ENCODE measurements at places on chromosomes 13 and 19.
A peak's percentile ranks its signal among the peaks of the same experiment; 100 is the strongest.

GRCh38 chr19:1032264-1032867 is 6.0 kb downstream of the CNN2 start:
- no peak for DNase-seq

- no peak for DNase-seq
Observed at GRCh38 chr19:48618278-48618915, 581 bp downstream of the RPL18 start.

DNA sequence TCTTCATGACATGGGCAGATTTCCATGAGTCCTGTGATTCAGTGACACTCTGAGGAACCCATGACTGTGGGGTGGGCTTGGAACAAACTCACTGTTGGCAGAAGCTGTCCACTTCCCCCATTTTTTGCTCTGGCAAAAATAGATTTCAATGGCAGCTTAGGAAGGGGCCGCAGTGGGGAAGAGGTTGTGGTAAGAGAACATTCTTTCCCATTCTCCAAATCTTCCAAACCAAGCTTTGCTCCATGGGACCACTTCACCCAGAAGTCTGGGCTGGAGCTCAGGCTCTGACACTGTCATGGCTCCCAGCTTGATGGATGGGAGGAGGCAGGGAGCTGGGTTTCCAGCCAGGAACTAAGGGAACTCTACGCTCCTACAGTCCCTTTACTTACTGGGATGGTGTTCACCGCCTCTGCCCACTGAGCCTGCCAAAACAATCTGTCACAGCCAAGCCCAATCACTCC is 24.9 kb upstream of the MEDAG start:
- no peak for DNase-seq

- DNase-seq = no peak
Observed at GRCh38 chr13:32624441-32624840, 38.2 kb downstream of the PDS5B start.

GRCh38 chr19:34171877-34172660 is at the start of gene LSM14A:
LSM14A (plus strand) TSS chr19:34172504; CDS start chr19:34172643, 139 bp downstream.
- DNase-seq = peak; percentile 95

DNA sequence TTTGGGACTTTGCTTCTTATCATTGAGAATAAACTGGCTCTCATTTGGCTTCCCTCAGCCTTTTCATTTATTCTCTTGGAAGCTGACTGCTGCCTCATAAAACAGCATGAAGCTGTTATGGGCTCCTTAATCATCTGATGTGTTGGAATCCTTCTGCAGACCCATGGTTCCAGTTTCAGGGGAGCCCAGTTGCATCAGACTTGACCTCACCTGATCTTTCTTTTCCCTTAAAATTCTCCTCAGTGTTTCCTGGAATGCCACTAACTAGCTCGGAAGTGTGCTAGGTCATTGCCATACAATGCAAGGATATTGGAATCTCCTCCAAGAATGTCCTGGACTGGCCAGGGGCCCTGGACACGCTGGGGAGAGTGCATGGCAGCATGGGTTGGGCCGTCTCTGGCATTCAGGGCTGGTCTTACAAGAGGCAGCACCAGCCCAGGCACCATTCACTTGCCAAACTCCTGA is 158.7 kb downstream of the FLT1 start:
- DNase-seq = no peak

DNA sequence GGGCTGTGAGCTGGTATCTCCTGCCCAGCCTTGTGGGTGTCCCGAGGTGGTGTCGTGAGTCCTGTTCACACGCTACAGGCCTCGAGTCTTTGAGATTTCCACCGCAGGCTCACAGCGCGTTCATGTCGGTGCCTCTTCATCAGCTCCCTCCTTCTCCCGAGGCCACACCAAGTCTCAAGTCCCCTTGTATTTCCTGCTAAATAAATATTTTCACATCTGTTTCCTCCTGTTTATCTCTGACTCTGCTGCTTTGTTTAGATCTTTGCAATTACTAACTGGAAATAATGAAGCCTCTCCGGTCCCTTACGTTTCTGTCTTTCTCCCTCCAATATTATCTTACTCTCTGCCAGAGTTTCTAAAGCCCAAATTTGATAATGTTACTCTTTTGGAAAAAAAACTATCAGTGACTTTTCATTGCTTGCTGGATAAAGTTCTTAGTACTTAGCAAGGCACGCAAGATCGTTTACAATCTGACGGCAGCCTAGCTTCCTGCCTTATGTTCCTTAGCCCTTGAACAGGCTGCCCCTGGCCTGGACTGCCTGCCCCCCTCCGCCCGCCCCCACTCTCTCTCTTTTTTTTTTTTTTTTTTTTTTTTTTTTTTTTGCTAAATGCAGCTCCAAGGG is 130.5 kb upstream of the RNF113B start:
- DNase-seq = no peak

DNA sequence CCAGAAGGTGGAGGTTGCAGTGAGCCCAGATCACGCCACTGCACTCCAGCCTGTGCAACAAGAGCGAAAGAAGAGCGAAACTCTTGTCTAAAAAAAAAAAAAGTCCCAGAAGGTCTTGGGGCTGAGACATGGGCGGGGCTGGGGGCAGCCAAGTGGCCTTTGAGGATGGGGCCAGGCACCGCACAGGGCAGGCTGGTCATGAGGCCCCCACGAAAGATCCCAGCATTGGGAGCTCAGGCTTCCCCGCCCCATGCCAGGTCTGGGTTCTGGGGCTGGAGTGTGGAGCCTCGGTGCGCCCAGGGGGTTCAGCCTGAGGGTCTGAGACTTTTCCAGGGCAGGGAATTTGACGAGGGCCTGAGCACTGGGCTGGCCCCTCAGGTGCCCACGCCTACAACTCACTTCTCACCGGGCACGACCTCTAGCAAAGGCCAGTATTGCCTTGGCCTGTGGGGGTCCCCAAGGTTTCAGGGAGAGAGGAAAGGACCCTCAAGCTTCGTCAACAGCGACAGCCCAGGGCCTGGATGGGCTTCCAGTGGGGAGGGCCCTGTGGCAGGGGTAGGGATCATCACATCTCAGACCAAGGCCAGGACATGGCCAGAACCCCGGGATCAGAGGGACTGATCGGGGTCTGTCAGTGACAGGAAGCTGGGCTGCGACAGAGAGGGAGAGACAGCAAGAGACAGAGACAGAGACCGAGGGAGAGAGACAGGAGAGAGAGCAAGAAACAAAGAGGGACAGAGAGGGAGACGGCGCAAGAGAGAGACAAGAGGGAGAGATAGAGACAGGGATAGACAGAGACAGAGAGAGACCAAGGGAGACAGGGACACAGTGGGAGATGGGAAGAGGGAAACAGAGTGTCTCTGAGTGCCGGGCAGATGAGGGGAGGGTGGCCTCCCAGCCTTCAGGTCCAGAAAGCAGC is 7.5 kb upstream of the MEX3D start:
- DNase-seq = no peak

- DNase-seq = no peak
Observed at GRCh38 chr19:4232614-4233281, 3.4 kb downstream of the EBI3 start.

DNA sequence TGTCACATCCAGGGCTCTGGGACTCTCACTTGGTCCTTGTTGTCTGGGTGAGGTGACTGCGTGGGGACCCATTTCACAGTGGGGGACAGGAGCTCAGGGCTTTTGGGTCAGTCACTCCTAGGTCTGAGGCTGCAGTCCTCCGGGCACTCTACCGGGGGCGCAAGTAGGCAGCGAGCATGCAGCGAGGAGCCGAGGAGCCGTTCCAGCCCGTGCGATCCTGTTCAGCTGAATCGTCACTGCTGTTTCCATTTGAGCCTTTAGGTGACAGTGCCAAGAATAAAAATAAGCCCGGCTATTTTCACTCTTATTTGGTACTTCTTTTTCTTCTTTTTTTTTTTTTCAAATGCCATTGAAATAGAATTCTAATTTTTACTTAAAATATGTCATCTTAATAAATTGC is 126.5 kb downstream of the ZNF536 start:
- no peak for DNase-seq

GRCh38 chr13:92745258-92745657 is 481.3 kb upstream of the GPC6 start:
- no peak for DNase-seq

DNA sequence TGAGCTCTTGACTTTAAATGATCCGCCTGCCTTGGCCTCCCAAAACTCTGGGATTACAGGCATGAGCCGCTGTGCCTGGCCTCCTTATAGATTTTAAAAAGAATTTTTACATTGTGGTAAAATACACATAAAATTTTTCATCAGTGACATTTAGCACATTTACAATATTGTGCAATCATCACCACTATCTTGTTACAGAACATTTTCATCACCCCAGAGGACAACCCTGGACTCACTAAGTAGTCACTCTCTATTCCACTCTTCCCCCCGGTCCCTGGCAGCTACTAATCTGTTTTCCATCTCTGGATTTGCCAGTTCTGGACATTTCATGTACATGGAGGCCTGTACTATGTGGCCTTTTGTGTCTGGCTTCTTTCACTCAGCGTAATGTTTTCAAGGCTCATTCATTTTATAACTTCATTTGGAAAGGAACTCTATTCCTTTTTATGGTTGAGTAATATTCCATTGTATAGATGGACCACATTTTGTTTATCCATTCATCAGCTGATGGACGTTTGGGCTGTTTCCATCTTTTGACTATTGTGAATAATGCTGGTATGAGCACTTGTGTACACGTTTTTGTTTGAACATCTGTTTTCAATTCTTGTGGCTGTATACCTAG is 19.9 kb downstream of the MEGF8 start:
- no peak for DNase-seq
